ENCODE measurements at places on chromosomes 6 and 20.

DNA sequence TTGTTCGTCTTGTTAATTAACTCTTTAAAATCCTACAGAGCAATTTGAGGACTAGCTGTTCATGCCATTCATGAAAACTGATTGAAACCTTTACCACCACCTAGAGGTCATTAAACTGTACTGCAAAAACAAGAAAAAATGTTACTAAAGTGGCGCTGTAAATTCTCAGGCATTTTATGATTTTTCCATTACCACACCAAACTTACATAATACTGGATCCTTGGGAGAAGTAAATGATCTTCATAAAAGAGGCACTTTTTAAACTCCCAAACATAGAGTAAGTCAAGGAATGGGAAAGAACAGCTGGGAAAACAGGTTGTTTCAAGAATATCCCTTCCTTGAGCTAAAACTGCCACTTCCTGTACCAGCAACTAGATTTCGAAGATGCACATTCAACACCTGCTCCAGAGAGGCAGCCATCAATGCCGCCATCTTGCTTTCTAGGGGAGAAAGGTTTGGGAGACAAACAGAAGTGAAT, 54.3 kb downstream of the MYLIP start:
- DNase-seq: peak; percentile 65

- DNase-seq: no peak
These were observed 3.6 kb downstream of the HLA-DMB start for GRCh38 chr6:32937230-32937633.

DNA sequence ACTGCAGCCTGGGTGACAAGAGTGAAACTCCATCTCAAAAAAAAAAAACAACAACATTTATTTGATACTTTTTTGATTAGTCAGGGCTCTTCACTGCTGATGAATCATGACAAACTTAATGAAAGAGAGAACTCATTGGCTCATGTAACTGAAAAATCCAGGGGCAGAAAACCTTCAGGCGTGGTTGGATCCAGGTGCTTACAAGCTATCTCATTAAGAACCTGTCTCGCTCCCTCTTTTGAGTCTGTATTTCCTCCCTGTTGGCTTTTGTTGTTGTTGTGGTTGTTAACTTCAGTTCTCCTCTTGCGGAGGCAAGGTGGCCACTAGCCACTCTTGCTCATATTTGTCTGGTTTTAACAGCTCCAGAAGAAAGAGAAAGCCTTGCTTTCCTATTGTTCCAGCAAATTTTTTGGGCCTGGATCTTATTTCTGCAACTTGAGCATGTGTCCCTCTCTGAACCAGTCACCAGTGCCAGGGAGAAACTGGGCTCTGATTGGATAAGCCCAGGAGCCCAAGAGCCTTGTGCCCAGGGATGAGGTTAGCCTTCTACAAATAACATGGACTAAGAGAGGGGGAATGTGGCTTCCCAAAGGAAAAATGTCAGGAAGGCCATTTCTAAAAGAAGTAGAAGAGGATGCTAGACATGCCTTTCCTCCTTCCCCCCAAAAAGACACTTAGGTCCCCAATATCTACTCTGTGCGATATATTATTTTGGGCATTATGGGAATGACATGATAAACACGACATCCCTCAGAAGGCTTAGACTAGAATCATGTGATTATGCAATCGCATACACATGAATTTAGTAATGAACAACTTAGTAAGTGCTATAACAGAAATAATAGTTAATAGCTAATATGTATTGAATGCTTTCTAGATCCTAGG, 64.5 kb downstream of the PHACTR2 start:
- no peak for DNase-seq

DNA sequence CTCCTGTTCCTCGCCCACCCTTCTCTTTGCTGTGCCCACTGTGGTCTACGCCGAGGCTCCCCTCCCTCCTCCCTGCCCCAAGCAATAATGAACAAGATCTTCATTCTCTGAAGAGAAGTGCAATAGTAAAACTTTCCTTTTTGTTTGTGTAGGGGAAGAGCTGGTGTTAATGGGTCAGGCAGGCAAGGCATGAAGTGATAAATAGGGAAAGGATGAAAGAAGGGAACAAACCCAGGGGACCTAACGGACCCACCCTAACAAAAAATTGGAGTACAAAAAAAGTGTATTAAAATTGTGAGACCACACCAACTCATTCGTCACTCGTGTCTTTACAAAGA, 66.9 kb downstream of the ZBTB2 start:
- no peak for DNase-seq

- no peak for DNase-seq
These were observed 86.4 kb upstream of the FRMD1 start for GRCh38 chr6:168165373-168165772.

DNA sequence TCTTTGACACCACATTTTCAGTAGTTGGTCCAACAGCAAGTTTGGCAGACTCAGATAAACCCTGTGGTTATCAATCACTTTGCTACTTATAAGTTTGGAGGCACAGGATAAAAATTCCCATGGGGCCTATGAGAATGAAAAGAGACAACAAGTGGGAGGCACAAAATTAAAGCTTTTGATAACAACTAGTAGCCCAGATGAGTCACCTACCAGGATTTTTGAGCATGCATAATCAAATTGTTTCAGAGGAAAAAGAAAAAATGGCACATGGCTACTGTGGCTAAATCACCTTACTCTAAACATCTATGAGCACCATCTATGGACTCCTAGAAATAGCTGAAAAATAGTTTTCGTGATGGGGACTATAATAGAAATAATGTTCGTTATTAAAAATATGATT, 40.8 kb upstream of the BMP5 start:
- peak; percentile 22 for DNase-seq

DNA sequence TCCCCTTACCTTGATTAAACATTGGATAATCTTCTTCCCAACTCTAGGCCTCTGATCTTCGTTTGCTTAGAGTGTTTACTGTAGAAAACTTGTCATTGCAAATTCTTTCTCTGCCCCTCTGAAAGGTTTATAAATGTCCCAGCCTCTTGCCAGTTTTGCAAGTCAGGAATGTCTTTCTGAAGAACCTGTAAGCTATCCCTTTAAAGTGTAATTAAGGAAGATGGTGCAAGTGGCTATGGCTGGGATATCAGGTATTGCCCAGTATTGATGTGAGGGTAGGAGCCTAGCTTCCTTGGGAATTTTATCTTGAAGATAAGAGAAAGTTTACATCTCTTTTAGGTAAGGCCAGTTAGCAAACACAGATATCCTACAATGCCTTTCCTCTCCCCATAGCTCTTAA, 211.0 kb upstream of the RIMS1 start:
- no peak for DNase-seq

- DNase-seq: peak; percentile 66
These were observed 6.3 kb upstream of the DHX16 start for GRCh38 chr6:30678964-30679726.

GRCh38 chr20:383889-384288, 3.3 kb downstream of the TRIB3 start:
- DNase-seq: no peak

DNA sequence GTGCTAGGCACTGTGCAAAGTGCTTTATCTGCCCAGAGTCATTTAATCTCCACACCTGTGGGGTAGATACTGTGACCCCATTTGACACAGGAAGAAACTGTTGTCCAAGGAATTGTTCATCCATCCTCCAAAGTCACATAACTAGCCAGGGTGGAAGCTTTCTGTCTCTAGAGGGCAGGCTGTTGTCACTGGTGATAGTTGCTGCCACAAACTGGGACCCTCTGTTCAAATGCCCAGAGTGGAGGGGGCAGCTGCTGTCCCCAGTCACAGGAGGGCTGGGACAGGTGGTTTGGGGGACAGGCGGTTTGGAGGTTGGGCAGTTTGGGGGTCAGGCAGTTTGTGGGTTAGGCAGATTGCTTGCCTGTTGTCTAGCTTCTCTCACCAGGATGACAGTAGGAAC, 16.1 kb upstream of the TMEM242 start:
- DNase-seq: no peak

- DNase-seq: no peak
These were observed 122.6 kb downstream of the HIVEP2 start for GRCh38 chr6:142822383-142822782.

- DNase-seq: no peak
These were observed 107.3 kb downstream of the OGFRL1 start for GRCh38 chr6:71395731-71396409.

- DNase-seq: peak; percentile 87
These were observed 48.4 kb upstream of the TOP1 start for GRCh38 chr20:40980106-40980827.

- DNase-seq: no peak
These were observed 11.5 kb upstream of the TENT5A start for GRCh38 chr6:81763968-81764367.

DNA sequence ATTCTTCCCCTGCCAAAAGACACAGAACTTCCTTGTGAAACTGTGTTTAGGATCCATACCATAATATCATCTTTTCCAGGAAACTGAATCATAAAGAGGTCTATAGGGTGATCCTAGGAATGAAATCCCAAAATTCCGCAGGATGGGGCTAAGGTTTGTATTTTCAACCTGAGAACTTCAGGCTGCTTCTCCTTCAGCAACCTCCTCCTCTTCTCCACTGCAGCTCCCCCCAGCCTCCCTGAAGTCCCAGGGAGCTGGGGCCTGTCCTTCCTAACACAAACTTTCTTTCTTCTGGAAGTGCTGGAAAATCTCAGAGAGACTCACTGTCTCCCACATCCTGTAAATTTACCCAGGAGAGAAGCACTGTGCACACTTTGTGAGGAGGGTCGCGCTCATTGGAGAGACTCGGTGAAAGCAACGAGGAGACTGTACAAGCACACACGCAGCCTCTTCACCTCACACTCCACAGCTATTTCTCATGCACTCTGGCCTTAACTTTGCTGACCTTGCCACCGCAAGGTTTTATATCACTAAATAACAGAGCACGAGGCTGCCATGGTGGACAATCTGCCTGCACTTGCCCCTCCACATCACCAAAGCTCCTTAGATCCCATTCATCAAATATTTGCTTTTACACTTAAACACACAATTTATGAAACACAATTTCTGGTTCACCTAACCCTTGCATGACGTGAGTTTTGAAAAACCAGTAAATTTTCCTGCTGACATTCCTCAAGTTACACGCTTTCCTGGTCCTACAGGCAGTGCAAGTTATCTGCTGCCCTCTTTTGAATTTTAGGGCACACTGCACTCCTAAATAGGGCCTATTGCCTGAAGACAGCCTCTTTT, 14.3 kb downstream of the ID4 start:
- peak; percentile 67 for DNase-seq

DNA sequence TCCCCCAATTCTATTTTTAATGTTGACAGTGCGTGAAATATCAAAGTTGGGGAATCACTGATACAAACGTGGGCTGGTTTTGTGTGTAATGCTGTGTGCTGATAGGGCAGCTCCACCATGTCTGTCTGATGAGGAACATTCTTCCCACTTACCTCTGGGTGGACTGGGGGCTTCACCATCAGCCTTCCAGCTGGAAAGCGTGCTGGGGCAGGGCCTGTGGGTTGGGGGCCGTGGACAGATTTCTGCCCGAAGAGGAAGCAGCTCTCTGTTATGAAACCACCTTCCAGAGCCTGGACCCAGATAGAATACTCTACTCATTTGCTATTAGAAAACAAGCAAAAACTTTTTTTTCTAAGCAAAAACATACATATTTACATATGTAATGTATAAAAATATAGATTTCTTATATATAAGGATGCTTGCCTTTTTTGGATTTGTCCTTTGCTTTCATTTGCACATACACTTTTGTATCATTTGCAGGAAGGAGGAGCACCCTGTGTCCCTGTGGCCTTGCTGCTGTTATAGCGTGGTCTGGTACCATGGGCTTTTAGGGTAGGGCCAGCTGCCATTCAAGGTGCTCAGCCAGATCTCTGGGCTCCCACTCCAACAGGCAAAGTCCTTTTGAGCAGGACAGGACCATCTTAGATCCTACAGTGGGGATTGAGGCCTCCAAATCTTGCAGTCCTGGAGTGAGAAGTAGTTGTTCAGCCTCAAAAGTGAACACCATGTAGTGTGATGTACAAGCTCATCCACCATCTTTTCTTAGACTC, 48.1 kb downstream of the DUSP22 start:
- no peak for DNase-seq

DNA sequence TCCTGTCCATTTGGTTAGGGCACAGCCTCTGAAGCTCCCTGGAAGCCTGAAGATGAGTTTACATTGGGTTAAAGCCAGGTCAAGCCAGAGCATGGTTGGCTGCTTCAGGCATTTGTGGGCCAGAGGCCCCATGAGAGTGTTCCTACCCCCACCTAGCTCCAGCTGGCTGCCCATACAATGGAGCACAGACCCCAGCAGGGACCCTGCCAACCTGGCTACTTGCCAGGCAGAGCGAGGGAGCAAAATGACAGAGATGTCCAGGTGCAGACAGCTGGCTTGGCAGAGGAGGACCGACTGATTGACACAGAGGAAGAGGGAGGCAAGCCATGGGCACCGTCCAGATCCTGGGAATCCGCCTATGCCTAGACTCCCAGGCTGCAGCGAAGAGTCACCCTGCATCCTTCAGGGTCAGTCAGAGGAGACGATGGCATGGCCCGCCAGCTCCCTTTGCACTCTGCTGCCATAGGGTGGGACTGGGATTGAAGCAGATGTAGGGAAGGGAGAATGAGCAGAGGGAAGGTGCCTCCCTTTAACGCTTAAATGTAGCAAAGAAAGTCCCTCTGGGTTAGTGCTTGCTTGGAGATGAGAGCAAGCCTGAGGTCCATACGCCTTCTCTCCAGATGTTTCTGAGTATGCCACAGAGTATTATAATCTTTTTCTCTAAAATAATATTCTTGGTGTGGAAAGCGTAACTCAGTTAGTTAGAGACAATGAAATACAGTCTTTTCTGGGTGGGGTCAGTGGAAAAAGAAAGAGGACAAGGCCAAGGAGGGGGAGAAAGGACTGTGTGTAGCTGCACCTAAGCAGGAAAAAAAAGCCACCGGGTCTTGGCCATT, 77.6 kb upstream of the FYN start:
- peak; percentile 68 for DNase-seq

DNA sequence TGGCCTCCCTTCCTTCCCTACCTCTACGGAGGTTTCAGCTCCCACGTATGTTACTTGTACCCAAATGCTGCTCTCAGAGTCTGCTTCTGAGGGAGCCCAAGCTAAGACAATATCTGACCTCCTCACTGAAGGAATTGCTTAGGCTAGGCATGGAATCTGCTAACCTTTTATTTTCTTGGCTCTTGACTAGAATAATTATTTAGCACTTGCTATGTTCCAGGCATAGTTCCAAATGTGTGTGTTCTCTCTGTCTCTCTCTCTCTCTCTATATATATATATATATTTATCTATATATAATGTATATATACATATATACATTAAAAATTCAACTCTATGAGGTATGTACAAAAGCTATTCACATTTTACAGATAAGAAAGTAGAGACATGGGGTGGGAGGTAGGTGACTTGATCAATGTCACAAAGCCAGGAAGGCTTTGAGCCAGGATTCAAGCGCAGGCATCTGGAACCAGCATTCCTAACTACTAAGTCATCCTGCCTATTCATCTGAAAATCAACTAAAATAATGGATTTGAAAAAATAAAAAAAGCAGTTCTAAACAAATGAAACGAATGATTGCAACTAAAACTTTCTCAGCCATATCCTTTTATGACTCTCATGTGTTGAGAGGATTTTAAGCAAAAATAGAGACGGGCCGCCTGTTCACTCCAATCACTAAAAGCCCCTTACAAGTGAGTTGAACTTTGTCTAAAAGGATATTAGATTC, 189.7 kb upstream of the JAG1 start:
- peak; percentile 83 for DNase-seq

- DNase-seq: no peak
These were observed 14.1 kb downstream of the REM1 start for GRCh38 chr20:31489152-31489551.

All from fibroblast of gingiva (primary cell).